ENCODE measurements at places on chromosomes 7 and 10.

DNA sequence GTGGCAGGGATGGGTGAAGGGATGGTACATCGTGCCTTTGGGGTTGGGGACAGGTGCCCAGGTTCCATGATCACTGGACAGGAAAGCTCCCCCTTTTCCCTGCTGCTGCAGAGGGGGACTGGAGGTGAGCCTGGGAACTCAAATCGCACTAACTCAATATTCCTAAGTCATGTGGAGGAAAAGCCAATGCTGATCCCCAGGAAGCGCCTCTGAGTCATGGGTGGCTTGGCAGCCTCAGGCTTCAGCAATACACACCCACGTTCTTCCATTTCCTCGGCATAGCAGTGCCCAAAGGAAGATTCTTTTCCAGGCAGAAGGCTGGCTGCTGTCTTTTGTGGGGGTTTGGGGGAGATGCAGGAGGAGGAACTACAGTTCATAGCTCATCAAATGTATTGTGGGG lies 165.8 kb downstream of the CCDC3 start:
- no peak for DNase-seq

- peak; percentile 89 for DNase-seq
These were observed 781 bp upstream of the GRM8 start for GRCh38 chr7:127253281-127254162.

DNA sequence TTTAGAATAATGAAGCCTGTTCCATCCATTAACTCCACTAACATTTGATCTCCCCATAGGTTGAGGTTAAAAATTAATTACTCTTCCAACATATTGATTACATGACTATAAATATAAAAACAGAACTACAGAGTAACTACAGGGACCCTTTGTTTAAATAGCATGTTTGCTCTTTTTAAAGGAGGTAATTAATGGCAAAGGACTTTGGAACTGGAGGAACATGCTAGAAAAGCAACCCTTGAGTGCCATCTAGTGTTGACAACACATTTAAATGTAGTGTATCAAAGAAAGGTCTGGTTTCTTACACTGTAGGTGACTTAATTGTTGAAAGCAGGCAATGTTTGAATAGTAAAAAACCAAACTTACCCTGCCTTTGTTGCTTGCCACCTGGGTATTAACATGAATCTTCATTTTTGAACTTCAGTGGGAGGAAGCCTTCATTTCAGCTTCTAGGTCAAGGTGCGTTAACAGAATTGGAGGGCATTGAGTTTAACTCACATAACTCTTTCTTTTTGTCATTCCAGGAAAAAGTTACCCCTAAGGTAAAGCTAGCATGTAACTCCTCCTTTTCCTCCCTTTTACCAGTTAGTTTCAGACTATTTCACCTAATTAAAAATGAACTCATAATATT lies 52.6 kb upstream of the CAPZA2 start:
- peak; percentile 92 for DNase-seq

DNA sequence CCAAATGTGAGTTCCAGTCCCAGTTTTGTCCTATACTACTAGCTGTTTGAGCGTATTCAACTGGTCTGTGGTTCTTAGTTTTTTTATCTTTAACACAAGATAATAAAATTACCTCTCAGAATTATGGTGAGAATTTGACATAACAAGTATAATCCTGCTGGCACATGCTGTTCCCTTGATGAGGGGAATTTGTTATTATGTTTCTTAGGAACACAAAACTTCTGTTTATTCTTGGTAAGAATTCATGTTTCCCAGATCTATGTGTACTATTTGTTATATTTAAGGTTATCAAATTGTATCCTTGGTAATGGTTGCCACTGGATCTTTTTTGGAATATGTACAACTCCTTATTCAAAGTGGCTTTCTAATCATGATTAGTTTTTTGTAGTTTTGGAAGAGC lies 335.6 kb downstream of the ADK start:
- no peak for DNase-seq

GRCh38 chr7:44293561-44294324 lies 31.7 kb downstream of the CAMK2B start:
- peak; percentile 49 for DNase-seq

- DNase-seq = no peak
These were observed 10.0 kb upstream of the LRRC4 start for GRCh38 chr7:128041203-128041602.

GRCh38 chr10:69716711-69717560 lies 84.8 kb upstream of the COL13A1 start:
- peak; percentile 83 for DNase-seq

DNA sequence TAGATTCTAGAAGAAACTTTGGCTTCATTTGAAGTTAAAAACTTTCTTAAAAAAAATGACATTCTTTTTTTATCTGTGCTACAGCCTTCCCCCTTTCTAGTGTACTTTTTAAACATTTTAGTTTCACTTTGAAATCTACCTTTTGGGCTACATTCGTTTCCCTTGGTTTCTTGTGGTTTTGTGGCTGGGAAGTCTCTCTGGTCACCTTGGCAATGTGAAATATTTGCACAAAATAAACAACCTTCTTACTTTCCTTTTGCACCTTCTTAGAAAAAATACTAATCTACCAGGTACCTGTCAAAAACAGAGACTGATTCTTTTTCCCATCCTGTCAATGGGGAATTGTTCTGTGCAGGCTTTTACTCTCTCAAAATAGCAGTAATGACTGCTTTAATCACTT lies 350.2 kb downstream of the GATA3 start:
- DNase-seq = no peak

- DNase-seq = no peak
These were observed 115.5 kb downstream of the LSMEM1 start for GRCh38 chr7:112596260-112596659.

GRCh38 chr7:52959336-52959735 lies 76.1 kb upstream of the POM121L12 start:
- DNase-seq = no peak

GRCh38 chr7:87505557-87506245 lies 30.2 kb upstream of the ABCB4 start:
- no peak for DNase-seq

DNA sequence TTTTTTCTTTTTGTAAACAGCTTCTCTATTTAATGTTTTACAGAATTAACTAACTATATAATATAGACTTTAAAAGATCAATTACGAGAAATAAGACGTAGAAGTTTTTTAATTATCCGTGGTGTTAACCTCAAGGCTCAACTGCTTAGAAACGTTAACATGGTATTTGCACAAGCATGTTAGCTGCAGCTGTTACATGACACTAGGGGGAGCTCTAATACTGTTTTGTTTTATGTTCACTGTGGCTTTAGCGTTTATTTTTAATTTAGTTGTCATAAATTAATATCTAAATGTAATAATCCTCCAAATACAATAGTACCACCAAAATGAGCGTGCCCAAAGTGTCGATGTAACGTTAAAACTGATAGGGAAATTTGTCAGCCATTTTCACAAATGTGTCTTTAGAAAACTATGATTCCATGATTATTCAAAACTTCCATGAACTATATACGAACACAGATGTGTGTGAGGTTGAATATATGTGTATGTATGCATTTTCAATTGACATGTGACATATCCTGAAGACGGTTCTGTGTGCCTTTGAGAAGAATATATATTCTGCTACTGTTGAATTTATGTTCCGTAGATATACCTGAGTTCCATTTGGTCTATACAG lies 828.8 kb upstream of the MBL2 start:
- peak; percentile 70 for DNase-seq

DNA sequence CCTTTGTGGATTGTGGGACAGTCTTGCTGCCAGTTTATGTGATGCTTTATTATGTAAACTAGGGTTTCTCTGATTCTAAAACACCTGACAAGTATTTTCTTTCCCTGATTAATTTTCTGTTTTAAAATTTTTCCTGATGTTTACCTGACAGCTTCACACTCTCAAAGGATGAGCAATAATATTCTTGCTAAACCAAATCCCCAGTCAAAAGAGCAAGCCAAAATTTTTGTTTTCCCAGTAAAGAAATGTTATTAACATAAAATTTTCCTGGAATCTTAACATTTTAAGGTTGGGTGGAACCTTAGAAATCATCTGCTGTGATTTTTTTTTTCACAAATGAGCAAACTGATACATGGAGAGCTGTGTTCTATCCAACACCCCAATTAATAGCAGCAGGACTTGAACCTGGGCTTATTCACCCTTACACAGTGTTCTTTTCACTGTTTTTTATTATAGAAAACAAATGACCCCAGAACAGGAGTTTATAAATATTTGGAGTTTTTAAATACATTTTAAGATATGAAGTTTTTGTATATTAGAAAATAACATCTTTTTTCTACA lies 185.2 kb upstream of the VIPR2 start:
- no peak for DNase-seq

DNA sequence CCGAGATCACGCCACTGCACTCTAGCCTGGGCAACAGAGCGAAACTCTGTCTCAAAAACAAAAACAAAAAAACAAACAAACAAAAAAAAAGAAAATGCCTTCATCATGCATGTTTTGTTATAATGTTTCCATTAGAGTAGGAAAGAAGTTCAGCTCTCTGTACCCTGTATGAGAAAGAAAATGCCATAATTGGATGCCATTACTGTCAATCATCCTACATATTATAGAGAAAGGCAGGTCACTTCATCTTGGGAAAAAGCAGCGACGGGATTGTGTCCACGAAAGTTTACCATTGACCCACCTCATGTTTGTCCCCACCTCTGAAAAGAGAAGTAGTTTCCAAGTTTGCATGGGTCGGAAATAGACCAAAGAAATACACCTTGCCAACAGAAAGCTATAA lies 33.8 kb downstream of the SEC61G start:
- DNase-seq = no peak

DNA sequence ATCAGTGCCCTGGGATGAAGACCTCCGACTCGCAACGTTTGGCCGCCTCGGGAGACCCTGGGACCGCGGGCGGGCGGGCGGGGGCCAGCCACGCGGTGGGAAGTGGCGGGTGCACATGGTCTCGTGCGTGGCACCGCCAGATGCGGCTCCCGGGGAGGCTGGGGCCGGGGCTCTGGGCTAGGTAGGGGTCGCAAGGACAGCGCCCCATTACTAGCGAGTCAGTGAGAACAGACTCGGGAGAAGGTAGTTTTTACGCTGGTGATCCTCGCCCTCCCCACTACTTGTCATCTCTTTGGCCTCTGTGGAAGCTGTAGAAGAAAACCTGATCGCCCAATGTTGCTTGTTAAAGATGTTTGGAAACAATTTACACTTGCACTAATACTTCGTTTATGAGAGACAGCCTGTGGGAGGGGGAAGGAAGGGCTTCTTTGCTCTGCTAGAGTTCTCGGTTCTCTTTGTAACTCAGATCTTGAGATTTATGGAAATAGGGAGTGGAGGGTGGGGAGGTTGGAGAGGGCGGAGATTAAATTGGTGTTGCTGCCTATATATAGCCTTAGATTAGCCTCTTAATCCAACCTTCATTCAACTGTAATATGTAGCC lies 591 bp downstream of the BZW2 start:
- DNase-seq = peak; percentile 73

DNA sequence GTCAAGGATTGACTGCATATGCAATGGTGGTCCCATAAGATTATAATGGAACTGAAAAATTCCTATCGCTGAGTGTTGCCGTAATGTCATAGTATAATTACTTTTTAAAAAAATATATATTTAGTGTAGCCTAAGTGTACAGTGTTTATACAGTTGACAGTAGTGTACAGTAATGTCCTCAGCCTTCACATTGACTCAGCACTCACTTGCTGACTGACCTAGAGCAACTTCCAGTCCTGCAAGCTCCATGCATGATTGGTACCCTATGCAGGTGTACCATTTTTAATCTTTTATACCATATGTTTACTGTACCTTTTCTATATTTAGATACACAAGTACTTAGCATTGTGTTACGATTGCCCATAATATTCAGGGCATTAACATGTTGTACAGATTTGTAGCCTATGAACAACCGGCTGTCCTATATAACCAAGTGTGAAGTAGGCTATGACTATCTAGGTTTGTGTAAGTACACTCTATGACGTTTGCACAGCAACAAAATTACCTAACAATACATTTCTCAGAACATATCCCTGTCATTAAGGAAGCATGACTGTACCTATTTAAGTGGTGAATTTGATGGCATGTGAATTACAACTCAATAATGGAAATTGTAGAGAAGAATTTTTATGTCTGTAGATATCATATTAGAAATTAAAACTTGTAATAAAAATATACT lies 40.9 kb downstream of the CCNY start:
- DNase-seq = no peak

DNA sequence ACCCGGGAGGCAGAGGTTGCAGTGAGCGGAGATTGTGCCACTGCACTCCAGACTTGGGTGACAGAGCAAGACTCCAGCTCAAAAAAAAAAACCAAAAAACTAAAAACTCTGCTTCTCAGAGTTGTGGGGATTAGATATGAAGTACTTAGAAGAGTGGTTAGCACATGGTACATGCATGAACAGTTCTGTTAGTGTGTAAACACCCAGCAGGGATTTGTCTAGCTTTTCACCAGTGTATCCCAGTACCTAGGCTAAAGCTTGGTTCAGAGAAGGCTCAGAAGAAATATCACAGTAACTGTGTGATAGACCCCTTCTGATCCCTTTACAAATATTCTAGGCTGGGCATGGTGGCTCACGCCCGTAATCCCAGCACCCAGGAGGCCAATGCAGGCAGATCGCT lies 9.5 kb downstream of the PPIA start:
- DNase-seq = no peak

DNA sequence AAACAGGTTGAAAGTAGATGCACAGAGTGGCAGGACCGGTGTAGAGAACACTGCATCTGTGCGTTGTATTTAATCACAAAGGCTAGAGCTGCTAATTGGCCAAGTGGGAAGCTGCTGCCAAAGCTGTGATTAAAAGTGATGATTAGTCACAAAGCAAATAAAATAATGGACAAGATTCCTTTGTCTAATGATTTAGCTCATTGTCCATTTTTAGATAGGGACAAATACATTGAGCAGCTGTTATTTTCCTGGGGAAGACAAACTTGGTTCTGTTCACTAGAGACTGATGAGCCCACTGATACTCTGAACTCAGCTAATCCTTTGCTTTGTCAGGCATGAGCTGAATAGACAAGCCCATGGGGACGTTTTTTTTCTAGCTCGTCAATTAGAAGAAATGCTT lies 19.7 kb downstream of the UBE3C start:
- peak; percentile 61 for DNase-seq

DNA sequence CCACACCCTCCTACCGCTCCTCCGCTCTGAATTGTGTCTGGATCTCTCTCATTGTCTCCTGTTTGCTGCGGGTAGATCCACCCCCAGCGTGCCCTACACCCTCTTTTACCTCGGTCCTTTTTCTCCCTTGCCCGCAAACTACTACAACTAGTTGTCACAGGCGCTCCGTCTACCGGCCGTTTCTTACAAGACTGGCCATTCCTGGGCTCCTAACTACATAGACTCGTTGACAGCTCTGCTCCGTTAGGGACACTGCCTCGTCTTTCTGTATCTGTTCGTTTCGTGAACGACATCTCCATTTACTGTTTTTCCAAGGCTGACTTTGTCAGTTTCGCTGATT lies 786 bp downstream of the TAF3 start:
- DNase-seq = no peak

DNA sequence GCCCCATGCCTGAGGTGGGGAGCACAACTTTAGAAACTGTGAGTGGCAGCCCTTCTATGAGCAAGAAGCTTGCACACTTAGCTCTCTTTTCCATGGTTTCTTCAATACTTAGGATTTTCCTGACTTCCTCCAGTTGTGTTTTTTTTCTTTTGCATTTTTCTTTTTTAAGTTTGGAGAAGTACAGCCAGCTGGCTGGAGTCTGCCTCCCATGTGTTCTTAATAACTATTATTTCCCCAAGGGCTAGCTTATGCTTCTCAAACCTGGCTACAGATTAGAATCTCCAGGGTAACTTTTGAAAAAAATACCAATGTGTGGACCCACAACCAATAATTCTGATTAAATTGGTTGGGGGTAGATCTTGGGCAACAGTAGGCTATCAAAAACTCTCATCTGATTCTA lies 37.4 kb upstream of the MEOX2 start:
- DNase-seq = no peak

- no peak for DNase-seq
These were observed 122.2 kb downstream of the NPY start for GRCh38 chr7:24406053-24406788.

- no peak for DNase-seq
These were observed 95.3 kb downstream of the MYOF start for GRCh38 chr10:93386631-93387369.
